ENCODE measurements at places on chromosomes 2 and 18.

DNA sequence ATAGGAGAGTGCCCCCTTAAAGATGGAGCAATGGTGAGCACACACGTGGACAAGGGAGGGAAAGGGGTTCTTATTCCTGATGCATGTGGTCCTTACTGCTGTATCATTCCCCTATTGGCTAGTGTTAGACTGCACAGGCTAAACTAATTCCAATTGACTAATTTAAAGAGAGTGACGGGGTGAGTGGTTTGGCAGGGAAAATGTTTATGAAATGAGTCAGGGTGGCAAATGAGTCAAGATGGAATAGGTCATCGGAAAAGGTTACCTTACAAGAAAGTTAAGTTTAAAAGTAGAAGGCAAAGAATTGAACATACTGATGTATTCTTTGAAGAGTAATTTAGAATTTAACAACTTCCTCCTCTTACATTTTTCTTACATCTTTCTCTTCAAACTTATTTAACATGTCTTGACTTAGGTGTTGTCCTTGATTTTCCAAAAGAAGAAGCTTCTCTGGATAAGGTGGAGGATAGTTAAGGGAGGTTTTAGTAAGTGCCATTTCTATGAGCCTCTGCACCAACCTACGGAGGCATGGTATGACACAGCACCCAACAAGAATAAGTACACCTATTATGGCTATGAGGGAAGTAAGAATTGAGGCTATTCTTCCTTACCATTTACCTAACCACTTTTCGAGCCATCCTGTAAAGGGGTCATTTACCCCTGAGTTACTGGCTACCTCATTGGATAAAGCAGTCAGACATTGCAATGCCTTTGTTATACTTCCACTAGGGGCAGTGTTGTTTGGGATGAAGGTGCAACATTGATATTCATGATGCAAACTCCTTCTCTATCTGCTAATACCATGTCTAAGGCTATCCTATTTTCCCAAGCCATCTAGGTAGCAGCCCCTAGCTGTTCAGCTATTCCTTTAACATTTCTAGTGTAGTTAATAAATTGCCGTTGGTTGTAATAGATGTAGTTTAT, 1345.8 kb upstream of the LRRTM1 start:
- DNase-seq: no peak

- no peak for DNase-seq
Measured at GRCh38 chr2:239858179-239858578, 167.0 kb downstream of the NDUFA10 start.

DNA sequence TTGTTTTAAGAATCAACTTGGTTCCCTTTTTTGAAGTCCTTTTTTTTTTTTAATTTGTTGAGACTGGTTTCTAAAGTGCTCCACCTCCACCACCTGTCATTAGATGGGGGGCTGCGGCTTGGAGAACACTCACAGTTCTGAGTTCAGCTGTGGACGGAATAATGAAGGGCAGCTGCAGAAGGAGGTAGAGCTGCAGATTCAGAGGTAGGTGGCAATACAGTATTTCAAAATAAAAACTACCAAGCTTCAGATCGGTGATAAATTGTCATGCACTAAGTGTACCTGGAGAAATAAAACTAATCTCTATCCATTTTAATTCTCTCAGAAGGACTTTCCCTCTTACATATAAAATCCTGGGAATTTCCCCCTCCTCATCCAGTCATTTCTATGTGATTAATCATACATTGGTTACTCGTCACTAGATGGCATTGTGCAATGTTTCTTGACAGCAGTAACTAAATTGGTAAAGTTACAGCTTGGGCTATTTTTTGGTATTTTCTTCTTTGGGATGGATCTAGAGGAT, 81.1 kb upstream of the SLC39A10 start:
- no peak for DNase-seq

GRCh38 chr2:242027676-242028450, 158.3 kb downstream of the RTP5 start:
- no peak for DNase-seq

- no peak for DNase-seq
Measured at GRCh38 chr2:131577812-131578211, 50.1 kb downstream of the CCDC74A start.

GRCh38 chr2:101295895-101296294, 12.6 kb downstream of the RNF149 start:
- DNase-seq: no peak

DNA sequence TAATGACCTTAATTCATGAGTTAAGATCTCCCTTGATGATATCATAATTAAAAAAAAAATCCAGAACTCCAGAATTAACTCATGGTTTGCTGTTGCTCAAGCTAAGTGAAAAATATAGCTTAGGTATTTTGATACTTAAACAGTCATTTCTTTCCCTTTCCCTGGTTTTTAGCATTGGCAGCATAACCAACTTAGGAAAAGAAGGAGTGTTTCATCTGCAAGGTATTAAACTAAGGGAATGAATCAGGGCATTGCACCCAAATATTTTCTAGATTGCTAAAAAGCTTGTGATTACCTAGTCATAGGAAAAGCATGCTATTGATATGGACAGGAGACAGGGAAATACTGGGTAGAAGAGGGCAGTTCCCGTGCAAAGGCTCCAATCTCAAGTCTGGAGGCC, 207.2 kb downstream of the LRP1B start:
- DNase-seq: no peak

GRCh38 chr2:129431881-129432280, 547.6 kb upstream of the RAB6C start:
- DNase-seq: no peak

- DNase-seq: no peak
Measured at GRCh38 chr18:26119246-26119645, 14.4 kb upstream of the PSMA8 start.

- DNase-seq: no peak
Measured at GRCh38 chr18:2102022-2102421, 469.3 kb downstream of the METTL4 start.

GRCh38 chr2:40043191-40043590, 264.1 kb upstream of the THUMPD2 start:
- DNase-seq: no peak

GRCh38 chr2:215606219-215606618, 170.4 kb upstream of the FN1 start:
- DNase-seq: no peak

GRCh38 chr2:46020416-46020815, 276.8 kb upstream of the EPAS1 start:
- no peak for DNase-seq

DNA sequence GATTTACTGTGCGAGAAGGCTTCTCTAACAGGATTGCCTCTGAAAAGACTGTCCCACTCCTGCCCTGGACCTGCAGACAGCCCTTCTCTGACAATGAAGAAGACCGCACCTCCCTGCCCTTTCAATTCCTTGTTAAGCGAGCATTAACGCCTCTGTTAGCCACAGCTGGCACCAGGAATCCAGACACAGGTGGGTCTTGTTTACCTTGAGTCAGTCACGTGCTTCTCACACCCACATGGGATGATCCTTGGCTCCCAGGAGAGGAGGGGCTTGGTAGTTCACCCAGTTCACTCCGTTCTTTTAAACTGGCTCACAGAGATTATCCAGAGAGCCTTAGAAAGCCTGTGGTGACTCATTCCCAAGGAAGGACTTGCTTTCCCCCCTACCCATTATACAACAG, 410.5 kb upstream of the MEIS1 start:
- DNase-seq: no peak

DNA sequence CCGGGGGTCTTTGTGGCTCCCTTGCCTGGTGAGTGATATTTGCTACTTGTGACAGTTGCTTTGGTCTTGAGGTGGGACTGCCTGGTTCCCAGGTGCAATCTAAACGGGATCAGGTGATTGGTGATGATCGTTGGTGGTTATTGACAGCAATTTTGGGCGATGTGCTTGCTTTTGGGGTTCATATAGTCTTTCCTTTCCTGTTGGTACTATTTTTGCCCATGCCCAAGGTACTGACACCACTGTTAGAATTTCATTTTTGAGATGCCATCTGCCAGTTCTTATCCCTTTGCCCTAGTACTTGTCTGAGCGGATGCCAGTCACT, 573 bp downstream of the WDR7 start:
- DNase-seq: no peak

DNA sequence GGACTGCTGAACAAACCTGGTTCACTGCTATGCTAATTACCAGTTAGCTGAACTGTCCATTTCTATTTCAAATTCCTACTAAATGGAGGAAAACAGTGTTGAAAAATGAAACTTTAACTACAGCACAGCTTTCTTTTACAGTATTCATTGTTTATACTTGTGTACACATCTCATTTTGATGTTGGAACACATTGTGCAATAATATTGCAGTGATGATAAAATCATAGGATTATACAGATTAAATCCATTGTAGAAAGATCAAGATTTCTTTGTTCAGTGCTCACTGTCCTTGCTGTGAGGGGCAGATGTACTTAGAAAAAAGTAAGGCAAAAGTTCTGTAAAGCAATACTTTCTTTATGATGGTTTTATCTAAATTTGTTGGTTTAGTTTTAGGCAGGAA, 1055.1 kb downstream of the LRP1B start:
- DNase-seq: no peak

GRCh38 chr2:20222769-20223406, 2.0 kb downstream of the SDC1 start:
- DNase-seq: no peak

- no peak for DNase-seq
Measured at GRCh38 chr2:529424-529823, 147.8 kb downstream of the TMEM18 start.

DNA sequence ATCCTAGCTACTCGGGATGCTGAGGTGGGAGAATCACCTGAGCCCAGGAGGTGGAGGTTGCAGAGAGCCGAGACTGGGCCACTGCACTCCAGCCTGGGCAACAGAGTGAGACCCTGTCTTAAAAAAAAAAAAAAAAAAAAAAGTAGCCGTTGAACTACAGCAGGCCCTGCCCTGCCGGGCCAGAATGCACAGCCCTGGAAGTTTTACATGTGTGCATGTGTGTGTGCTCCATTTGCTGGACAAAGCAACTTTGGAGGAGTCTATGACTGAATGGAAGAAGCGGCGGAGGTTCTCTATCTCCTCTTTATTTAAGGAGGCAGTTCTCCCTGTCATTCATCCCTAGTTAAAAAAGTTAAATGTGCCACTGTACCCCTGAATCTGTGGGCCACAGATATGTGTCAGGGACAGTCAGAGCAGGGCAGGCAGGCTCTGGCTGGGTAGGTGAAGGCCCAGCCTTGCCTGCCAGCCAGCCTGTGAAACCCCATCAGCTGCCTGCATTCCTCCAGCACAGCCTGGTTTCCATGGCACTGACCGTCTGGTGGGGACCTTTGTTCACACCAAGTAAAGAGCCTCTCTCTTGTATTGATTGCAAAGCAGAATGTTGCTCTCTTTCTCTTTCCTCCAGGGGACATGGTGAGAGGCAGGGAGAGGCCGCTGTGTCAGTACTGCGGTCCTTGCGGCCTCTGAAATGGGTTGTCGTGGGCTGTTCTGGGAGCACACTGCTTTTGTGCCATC, 10.9 kb downstream of the LIPG start:
- no peak for DNase-seq

DNA sequence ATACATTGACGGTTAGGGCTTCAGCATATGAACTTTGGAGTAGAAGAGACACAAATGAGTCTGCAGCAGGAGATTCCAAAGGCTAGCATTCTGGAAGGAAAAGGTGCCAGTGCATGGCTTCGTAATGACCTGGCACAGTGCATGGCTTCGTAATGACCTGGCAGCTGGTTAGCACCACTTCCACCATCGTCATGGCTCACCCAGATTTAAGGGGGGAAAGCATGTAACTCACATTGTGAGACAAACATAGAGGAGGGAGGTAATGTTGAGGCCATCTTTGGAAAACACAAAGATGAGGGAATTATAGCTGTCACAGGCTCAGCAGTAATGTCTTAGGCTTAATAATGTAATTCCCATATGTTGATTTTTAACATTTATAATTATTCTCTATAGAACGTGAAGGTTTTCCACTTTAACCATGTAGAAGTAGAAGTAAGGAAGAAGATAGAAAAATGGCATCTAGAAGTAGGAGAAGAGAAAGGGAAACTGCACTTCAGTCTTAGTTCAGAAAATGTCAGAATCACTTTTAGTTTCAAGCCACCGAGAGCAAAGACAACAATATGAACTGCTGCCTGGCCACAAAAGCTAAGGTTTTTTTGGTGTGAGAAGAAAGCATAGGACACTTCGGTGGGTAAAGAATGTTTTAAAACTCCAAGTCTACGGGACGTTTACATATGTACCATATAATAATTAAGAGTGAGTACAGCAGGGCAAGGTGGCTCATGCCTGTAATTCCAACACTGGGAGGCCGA, 6.8 kb upstream of the STK25 start:
- no peak for DNase-seq

GRCh38 chr2:36633470-36634092, 35.6 kb upstream of the FEZ2 start:
- DNase-seq: no peak

DNA sequence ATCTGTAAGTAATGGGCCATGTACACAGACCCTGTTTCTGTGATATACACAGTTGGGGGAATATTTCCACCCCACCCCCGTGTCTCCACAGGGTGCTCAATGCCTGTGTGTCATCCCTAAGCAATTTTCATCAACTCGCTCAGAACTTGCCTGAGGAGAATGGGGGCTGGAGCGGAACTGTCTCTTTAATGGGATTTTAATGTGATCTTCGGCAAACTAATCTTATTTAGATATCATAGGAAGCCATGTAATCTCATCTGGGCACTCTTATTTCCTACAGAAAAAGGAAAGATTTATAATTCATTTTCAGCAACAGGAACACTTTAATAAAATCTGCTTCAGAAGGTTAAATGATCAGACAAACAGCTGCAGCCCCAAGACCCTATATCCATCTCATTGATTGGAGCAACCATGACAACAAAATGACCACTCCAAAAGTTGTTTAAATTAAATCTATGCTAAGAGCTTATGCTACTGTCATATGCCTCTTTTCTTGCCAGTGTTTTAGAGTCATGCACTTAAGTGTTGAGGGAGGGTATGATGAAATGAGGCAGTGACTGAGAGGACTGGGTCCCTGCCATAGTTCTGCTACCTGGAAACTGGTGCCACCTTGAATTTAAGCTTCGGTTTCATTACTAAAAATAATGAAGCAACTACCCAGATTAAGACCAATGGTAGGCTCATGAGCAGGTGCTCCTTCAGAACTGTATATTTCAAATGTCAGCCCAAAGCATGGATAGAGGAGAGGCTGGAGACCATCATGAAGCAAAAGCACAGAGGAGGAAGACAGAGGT, 183.1 kb upstream of the DDX18 start:
- no peak for DNase-seq

GRCh38 chr2:54067851-54068375, 47.5 kb upstream of the ACYP2 start:
- DNase-seq: no peak

GRCh38 chr2:230358305-230358704, 31.3 kb downstream of the SP140L start:
- DNase-seq: no peak

DNA sequence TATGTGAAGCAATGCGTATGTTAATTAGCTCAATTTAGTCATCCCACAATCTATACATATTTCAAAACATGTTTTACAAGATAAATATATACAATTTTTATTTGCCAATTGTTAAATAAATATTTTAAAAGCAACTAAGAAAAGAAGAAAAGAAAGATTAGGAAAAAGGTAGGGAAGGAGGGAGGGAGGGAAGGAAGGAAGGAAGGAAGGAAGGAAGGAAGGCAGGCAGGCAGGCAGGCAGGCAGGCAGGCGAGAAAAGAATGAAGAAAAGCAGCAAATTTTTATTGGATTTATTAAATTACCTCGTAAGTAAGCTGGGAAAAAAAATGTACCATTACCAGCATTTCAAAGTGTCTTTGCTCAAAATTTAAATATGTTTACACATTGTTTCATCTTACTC, 30.5 kb downstream of the NOL4 start:
- DNase-seq: no peak

- DNase-seq: no peak
Measured at GRCh38 chr18:70046796-70047195, 99.1 kb upstream of the CD226 start.

- DNase-seq: no peak
Measured at GRCh38 chr2:193124815-193125214, 930.1 kb upstream of the TMEFF2 start.
